ENCODE measurements at places on chromosomes 7 and 10.
A peak's percentile ranks its signal among the peaks of the same experiment; 100 is the strongest.

GRCh38 chr7:136030867-136031318 is 53.7 kb upstream of the MTPN start:
- no peak for DNase-seq

GRCh38 chr10:122553341-122553740 is 7.2 kb upstream of the DMBT1 start:
- DNase-seq: no peak

GRCh38 chr7:157775560-157776332 is 438.9 kb downstream of the DNAJB6 start:
- DNase-seq: no peak

DNA sequence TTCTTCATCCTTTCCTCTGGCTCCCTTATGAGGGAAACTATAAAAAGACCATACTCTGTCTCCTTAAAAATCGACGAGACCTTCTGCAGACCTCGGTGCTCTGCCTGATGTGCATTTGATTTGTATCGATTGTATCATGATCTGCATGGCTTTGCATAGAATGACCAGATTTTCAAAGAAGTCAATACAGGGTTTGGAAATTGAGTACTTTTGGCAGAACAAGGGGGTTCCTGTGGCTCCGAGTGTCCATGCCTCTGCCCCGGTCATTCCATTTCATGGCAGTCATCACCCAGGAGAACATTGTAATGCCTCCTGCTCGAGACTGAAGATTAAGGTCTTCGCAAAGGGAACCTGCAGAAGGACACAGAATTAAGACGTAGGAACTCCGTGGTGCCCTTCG is 685 bp downstream of the CASP2 start:
- no peak for DNase-seq

GRCh38 chr7:828793-829561 is 3.3 kb upstream of the SUN1 start:
- no peak for DNase-seq

DNA sequence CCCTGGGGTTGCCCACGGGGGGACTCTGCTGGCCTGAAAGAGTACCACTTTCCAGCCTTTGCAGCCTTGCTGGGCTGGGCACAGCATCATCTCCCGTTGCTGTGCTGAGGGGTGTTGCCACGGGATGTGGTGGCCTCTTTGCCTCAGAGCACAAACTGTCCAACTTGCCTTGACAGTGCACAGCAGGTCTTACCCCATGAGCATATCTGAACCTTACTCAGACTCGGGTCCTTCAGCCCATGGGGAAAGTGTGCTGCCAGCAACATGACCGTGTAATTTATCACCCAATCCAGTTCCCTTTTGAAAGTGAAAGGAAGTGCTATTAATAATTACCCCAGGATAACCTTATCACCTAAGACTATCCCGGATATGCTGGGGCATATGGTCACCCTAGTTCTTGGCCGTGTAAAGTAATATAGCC is 46.8 kb downstream of the TBXAS1 start:
- DNase-seq: no peak

- peak; percentile 70 for DNase-seq
These were observed 8.6 kb downstream of the SHH start for GRCh38 chr7:155803418-155804376.

DNA sequence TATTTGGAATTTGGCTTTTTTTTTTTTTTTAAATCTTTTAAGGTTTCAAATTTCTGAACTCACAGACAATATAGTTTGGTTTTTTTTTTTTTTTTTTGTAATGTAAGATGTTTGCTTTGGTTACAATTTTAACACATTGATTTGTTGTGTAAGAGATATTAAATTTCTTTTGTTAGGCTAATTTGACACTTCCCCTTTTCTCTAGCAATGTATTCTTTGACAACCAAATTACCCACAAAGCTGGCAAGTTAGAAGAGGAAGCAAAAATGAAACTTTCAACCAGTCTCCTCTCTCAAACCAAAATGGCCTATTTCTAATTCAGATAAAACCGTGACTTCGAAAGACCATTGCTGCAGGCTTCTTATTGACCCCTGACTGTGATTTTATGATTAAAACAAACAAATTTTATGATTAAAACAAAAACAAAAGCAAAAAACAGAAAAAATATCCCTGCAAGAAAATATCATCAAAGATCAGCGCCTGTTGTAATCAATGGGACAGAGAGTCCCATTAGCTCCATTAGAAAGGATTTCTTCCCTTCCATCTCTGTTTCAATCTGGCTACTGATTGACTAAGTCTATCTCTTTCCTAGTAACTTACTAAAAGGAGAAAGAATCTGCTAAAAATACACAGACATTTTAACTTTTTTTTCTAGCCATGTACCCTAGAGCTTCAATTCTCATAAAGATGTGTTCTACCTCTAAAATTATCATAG is 489.2 kb downstream of the MDFIC start:
- DNase-seq: peak; percentile 1

DNA sequence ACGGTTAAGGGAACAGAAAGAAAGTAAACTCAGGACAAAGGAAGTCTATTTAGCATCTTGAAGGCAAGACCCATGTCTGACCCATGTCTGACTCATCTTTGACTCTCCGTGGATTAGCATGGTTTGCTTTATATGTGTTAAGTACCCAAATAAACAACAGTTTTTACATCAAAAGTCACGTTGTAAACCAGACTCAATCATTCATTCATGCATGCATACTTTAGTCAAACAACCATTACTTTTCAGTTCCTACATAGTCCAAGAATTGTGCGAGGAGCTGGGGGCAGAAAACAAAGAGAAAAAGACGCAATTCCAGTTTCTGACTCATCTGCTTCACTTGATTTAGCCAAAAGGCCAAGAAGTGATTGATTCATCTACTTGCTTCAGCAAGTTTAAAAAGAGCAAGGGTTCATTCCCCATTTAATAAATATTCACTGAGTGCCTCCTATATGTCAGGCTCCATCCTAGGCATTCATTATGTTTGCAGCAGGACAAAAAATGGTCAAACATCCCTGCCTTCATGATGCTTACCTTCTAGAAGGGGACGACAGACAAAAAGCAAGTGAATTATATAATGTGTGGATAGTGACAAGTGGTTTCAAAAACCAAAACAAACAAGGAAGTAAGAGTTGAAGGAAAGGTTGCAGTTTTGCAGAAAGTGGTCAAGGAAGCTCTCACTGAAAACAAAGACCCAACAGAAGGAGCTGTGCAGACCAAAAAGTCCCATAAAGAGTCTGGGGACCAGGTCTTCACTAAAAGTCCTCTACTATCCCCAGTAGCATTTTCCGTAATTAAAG is 116.2 kb downstream of the FAM107B start:
- DNase-seq: no peak

DNA sequence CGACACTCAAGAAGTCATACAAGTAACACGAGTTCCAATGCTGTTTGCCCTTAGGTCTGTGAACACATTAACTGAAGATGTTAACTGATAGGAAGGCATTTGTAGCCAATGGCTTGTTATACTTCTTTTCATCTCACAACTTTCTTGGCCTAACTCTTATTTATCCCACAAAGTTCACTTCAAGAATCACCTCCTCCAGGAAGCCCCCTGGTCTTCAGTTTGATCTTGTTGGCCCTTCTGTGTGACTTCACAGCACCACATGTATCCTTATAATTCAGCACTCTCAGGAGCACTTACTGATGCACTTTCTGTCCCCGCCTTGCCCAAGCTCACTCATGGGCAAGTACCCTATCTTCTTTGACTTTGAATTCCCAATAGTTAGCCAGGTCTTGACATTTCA is 159.6 kb downstream of the RAPGEF5 start:
- DNase-seq: no peak

DNA sequence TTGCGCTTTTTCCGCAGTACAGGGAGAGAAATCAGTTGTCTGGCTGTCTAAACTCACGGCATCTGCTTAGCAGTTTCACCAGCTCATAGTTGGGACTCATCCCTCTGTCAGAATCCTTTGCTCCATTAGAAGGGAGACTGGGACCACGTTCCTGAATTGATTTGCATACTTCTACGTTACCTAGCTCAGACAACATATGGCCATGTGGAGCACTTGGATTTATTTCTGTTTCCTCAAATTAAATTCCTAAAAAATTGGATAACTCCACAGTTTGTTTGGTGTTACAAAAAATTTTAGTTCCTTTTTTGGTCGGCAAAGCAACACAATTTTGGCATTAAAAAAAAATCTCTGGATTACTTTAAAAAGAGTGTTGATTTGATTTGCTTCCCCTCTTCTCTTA is 614.0 kb downstream of the AUTS2 start:
- DNase-seq: no peak

- no peak for DNase-seq
These were observed 119.9 kb downstream of the HPSE2 start for GRCh38 chr10:99115703-99116102.

DNA sequence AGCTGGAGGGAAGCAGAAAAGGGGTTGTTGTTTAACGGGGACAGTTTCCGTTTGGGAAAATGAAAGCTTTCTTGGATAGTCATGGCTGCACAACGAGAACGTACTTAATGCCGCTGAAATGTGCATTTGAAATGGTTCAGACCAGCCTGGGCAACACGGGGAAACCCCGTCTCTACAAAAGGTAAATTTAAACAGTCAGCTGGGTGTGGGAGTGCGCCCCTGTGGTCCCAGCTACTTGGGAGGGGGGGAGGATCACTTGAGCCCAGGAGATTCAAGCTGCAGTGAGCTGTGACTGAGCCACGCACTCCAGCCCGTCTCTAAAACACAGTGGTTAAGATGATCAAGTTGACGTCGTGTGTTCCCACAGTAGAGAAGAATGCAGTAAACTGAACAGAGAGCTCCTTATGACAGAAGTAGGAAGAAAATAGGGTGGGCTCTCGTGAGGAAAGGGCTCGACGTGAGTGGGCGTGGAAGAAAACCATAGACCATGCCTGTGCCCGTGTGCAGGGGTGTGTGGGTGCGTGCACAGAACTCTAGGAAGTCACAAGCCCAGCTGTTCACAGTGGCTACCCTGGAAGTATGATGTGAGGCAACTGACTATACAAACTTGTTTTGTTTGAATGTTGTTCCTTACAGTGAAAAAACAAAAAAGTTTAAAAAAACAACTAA is 4.1 kb upstream of the FUOM start:
- no peak for DNase-seq

DNA sequence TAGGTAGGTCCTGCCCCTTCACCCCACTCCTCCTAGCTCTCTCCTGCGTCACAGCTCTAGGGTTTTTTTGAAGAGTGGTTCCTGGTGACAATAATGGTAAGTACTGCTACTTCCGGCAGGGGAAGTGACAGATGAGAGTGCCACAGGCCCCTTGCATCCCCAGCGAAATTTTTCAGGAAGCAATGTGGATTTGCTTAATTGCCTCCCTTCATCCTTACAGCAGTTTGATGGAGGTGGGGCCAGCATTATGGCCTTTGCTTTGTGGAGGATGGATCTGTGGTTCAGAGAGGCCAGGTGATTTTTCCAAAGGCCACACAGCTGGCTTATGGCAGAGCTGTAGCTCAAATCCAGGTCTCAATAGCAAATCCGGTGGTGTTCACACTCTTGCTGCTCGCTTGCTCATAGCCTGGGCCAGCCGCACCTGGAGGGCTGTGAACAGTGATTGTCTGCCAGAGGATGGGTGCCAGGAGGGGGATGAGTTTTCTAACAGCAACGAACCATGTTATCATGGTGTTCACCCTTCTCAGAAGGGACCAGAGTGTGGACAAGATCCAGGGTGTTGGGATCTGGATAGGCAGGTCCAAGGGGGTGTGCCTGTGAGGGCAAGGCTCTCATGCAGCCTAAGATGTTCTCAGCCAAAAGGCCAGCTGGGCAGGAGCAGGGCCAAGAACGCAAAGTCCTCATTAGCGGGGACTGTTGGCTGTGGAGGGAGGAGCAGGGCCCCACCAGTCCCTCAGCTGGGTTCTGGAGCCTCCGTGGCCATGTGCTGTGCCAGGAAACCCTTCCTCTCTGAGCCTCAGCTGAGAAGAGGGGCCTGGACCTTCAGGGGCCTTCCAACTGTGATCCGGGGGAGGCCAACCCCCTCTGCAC is 89.0 kb downstream of the EMX2 start:
- no peak for DNase-seq

DNA sequence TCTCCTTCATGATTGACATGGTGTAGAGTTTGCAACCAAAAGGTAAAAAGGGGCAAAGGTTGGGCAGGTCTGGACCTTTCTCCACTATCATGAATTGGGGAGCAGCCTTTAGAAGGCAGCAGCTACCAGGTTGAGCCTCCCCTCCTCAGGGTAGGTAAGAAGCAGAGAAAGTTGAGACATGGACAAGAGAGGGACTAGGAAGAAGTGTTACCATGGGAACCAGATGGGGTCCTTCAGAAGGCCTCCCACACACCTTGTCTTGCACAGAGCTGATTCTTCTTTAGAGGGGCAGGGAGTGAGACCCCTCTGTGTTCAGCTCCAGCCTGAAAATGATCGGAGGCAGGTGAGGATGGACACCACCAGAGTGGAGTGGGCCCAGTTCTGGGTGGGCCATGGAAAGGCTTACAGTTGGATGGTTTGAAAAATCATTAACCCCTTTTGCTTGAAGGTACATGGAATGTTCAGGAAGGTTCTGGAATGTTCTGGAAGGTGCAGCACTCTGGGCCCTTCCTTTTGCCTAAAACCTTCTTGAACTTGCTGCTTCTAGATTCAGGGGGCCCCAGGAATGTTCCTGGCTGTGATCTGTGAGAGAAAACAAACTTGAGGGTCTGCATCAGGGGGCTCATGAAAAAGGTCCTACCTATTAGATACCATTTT is 7.0 kb downstream of the VPS37D start:
- DNase-seq: no peak
